ENCODE measurements at places on chromosomes 5 and 9.

- no peak for DNase-seq
Measured at GRCh38 chr9:101114317-101114716, 85.8 kb downstream of the PLPPR1 start.

DNA sequence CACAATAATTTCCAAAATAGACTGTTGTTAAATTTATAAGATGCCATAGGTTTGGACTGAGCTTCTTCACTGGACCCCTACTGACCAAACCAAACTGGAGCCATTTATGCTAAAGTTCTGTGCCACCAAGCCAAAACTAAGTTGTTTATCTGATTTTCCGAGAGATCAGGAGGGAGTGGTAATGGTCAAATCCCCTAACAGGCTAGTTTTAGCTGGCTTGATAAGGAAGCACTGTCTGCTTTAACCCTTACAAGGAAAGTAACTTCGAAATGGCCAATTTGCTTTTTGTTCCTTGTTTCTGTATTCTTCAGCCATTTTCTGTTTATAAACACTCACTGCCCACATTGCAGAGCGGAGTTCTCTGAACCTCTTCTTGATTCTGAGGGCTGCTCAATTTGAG is 246.8 kb upstream of the TUT7 start:
- no peak for DNase-seq

DNA sequence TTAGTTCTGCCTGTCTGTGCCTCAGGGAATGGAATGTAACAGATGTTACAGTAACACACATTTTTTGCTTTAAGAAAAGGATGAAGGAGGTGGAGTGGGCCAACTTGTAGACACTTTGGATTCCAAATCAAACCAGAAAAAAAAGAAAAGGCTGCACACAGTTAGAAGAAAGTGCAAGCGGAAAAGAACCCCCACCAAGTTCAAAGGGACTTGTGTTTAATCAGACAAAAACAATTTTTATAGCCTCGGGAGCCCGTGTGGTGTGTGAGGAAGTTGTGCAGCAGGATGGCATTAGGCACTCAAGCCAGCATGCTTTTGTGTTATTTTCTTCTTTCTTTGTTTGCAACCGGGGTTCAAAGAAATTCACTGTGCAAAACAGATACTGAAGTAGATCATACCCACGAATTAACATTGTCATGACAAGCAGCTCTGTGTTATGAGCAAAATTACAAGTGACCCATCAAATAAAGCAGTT is 189.5 kb downstream of the SEMA5A start:
- no peak for DNase-seq

DNA sequence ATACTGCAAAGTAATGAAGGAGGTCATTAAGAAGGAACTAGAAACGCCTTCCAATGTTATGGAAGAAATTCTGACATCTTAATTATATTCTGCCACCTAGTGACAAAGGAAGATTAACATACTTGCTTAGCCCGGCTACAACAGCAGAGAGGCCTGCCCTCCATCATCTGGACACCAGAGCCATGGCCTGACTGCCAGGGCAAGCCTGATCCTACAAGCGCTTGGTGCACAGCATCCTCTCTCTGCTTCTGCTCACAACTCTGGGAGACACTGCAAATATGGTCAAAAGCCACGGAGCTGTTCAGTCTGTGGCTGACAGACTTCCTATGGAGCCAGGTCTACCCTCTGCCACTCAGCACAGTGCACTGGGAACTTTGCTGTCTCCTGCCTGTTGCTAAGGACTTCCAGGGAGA is 87.3 kb upstream of the SLC44A1 start:
- no peak for DNase-seq

- DNase-seq = no peak
Measured at GRCh38 chr9:12813960-12814876, 39.4 kb downstream of the LURAP1L start.

DNA sequence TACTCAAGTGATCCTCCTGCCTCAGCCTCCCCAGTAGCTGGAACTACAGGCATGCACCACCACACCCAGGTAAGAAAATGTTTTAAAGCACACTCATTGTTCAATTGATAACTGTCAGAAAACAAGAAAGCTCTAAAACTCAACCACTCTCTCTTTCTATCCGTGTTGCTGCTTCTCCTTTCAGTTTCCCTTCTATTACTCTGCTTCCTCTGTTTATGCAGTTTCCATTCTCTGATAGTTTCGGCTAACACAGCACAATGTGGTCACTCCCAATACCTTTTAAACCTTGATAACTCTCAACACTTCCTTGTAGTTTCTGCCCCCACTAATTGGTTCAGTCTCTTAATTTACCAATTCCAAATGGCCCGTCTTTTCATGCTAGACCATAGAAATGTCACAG is 59.2 kb upstream of the NR4A3 start:
- DNase-seq = no peak

GRCh38 chr9:99433095-99433494 is 211.0 kb downstream of the SEC61B start:
- DNase-seq = no peak

DNA sequence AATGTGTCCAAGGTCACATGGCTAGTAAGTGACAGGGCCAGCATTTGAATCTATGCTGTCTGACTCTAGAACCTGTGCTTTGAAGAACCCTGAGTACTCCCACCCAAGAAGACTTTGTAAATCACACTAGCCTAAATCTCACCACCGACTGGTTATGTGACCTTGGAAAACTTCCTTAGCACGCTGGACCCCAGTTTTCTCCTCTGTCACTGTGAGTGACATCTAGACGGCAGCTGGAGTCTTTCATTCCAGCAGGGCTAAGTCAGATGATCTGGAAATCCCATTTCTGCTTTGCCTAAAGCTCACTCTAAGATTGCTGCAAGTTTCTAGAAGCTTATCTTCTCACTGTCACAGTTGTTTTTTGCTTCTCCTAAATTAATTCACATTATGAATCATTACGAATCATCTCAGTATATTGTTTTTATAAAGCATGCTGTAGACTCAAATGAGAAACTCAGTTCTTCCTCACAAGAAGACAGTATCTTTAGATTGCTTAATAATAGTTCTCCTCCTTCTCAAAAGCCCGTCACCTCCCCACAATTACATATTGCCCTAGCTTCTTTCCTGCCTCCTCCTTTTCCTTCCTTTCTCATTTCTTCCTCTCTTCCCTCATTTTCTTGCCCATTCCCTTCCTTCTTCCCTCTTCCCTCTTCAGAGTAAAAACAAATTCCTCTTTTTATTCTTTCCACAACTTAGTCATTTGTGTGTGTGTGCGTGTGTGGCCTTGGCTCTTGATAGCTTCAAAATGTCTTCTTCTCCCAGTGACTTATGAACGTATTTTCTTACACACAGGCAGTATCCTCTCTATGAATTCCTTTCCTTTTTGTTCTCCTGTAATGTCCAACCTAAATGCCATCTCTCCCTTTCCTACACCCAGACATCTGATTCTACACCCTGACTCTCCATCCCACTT is 16.8 kb downstream of the ALDOB start:
- no peak for DNase-seq

- DNase-seq = no peak
Measured at GRCh38 chr5:86716121-86716520, 98.4 kb downstream of the COX7C start.
